SJCRH30 (cell line): ENCODE measurements at places on chromosomes 13 and 19.
A peak's percentile ranks its signal among the peaks of the same experiment; 100 is the strongest.

DNA sequence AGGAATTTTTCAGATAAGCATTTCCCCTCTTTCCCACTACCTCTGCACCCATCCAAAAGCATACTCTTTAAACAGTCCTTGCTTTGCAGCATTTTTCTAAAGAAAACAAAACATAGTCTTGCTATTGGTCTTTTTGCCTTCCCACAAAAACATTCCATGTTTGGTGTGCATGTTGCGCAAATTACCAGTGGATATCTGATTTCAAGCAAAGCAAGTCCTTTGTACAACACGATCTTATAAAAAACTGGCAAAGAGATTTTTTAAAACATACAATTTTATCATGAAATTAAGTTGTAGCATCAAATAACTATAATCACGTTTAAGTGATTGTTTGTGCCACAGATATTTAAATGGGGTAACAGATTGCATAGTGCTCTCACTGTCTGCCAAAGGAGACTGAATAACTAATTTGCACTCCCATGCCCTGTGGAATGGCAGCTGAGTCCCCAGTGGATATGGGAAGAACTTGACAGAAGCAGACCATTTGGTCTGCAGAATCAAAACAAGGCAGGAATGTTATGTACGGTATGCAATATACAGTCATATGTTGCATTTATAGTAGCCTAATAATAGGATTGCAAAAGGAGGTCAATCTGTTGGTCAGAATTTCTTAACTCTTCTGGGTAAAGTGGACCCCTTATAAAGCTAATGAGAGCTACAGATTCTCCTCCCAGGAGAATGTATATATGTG is 285.7 kb downstream of the TBC1D4 start:
- DNase-seq, result no peak

DNA sequence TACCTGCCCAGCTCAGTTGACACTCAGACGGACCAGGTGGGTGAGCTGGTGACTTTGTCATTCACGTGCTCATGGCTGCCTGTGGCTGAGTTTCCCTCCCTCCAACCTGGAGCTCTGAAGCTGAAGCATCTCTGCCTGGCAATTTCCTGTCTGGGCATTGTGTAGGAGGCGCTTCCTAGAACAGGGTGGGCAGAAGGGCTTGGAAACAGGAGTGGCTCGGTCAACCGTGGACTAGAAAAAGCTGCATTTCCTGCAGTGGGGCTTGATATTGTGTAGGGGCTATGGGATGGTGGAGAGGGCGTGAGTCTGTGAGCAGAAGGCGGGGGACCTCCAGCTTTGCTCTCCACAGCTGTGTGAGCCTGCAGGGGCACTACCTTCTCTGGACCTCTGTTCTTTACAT is 278.3 kb downstream of the TEX29 start:
- no peak for DNase-seq

DNA sequence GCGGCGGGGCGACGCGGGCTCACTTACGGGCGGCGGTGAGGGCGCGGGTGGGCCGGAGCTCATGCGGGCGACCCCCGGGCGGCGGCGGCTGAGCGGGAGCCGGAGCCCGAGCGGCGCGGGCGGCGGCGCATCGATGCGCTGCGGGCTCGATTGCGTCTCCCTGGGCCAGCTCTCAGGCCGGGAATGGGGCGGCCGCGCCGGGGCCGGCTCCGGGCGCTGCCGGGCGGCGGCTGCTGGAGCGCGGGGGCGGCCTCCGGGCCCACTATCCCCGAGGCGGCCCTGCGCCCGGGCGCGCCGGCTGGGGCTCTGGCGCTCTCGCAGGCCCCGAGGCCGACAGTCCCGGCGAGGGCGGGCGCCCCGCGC is 1.4 kb upstream of the TSHZ3 start:
- peak; percentile 59 for DNase-seq

DNA sequence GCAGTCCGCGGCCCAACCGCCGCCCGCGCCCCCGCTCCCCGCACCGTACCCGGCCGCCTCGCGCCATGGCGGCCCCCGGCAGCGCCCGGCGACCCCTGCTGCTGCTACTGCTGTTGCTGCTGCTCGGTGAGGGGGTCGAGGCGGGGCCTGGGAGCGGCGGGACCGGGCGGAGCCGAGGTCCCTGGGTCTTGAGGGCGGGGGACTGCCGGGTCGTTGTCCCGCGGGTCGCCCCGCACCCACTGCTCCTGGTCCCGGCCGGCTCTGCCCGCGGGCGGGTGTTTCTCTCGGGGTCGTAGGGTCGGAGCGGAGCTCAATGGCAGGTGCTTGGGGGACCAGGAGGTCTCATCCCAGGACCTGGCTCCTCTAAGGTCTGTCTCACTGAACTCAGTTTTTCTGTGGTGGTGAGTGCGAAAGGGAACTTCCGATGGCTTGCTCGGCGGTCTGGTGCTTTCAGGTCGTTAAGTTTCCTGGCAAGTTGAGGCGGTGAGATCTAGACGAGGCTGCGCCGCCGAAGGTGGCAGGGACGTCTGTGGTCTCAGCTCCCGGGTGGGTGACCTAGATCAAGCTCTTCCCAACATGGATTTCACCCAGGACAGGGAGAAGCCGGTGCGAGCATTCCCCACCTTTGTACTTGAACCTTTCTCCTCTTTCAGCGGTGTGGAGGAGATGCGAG is 467 bp downstream of the LAMP1 start:
- DNase-seq, result no peak

- peak; percentile 31 for DNase-seq
Observed at GRCh38 chr19:19420570-19421298, 15.3 kb downstream of the GATAD2A start.
